Epithelial cell of prostate (primary cell): ENCODE measurements at places on chromosomes 7 and 10.

DNA sequence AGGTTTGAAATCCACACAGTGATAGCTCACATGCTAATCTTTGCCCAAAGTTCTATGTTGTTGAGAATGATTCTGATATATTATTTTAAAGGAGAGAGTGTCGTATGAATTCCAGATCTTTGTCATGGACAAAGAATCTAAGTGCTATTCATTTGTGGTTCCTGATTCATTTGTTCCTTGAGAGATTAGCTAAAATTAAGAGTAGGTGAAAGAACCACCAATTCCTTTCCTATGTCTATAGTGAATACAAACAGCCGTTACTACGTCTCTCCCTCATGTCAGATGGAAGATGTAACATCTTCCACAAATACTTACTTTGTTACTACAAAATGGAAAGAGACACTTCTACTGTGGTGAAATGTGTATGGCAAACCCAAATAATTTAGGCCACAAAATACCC is 3.3 kb upstream of the PLXDC2 start:
- DNase-seq = no peak

GRCh38 chr7:50450590-50451032 is 461 bp upstream of the FIGNL1 start:
- no peak for DNase-seq

DNA sequence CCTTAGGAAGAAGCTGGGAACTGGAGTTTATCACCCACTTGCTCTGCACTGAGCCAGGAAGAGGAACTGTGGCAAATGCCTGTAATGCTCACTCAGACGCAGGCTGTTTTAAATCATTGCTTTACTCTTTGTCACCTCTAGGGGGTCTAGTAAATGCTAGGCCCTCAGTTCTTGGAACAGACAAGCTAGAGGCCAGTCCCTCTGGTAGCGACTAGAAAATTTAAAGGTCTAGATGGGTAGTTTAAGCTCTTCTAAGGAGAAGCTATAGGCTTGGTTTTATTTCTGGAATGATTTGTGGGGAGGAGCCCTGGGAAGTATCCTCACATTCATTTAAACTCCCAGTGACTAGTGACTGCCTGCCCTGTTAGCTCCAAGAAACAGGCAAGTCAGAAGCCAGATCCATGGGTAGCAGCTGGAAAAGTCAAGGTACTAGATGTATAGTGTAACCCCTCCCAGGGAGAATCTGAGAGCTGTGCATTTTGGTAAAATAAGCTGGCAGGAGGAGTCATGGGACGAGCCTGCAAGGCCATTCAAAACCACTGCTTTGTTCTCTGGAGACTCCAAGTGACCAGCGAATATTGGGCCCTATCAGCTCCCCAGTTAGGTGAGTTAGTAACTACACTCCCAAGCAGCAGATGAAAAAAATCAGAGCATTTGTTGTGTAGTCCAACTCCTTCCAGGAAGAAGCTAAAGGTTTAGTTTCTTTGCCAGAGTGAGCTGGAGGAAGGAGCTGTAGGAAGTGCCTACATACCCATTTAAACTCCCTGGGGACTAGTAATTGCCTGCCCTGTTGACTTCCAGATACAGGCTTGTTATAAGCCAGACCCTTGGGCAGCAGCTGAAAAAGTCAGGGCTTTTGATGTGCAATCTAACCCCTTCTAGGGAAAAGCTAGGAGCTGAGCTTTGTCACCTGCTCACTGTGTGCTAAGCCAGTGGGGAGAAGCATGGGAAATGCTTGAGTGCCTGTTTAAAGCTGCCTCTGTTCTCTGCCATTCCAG is 68.9 kb downstream of the DYNC1I1 start:
- DNase-seq = no peak

DNA sequence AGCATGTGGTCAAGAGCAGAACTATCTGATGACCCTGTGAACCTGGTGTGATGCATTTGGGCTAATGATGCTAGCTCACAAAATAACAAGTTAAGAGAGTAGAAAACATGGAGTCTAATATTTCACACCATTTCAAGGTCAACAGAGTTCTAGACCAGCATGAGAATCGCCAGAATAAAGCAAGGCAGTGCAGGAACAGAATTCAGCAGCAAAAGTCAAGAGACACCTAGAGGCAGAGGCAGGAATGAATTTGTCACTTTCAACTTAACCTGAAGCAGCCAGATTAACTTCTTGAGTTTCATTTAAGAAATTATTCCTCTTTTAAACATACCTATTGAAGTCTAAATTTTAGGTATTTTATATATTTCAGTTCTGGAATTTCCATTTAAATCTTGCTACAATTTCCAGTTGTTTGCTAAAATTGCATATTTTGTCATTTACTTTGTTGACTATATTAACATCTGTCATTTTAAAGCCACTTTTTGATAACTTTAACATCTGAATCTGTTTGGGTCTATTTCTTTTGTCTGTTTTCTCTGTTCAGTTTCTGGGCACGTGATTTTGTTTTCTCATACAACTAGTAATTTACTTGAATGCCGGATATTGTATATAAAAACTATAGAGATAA is 44.2 kb upstream of the PRSS58 start:
- DNase-seq = no peak

GRCh38 chr7:113071465-113071864 is 15.2 kb downstream of the GPR85 start:
- no peak for DNase-seq

GRCh38 chr7:93047514-93048099 is 70.2 kb downstream of the SAMD9 start:
- DNase-seq = no peak

DNA sequence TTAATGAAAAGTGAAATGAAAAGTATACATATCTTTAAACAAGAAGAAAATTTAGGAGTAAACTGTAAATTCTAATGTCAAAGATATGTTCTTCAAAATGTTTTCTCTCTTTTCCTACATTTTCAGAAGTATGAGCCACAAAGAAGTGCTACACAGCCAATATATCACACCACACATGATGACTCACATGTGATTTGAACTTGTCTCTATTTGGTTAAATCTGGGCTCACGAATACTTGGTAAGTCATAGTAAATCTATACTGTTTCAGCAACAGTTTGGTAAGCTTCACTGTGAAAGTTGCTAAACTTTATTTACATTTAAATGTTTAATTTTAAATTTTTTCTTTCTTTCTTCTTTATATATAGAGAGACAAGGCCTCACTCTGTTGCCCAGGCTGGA is 380.6 kb upstream of the IGFBP3 start:
- DNase-seq = no peak

DNA sequence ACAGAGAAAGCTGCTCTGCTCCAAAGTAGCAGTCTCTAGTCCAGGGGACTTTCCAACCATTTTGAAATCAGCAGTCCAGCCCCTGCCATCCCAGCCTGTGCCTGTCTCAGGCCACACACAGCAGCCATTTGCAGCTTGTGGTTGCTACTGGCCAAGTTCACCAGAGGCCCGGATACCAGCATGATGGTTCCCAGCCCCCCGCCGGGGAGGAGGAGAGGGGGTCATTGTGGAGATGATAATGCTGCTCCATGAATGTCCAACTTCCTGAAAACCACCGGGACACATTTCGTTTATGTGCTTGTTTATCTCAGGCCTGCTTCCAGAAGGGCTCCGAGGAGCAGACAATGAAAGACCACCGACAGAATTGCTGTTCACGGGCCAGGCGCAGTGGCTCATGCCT is 160.0 kb downstream of the UBE2H start:
- no peak for DNase-seq

GRCh38 chr10:77386838-77387237 is 250.8 kb downstream of the KCNMA1 start:
- DNase-seq = no peak

- no peak for DNase-seq
Observed at GRCh38 chr10:81036257-81036656, 498.6 kb downstream of the SH2D4B start.

DNA sequence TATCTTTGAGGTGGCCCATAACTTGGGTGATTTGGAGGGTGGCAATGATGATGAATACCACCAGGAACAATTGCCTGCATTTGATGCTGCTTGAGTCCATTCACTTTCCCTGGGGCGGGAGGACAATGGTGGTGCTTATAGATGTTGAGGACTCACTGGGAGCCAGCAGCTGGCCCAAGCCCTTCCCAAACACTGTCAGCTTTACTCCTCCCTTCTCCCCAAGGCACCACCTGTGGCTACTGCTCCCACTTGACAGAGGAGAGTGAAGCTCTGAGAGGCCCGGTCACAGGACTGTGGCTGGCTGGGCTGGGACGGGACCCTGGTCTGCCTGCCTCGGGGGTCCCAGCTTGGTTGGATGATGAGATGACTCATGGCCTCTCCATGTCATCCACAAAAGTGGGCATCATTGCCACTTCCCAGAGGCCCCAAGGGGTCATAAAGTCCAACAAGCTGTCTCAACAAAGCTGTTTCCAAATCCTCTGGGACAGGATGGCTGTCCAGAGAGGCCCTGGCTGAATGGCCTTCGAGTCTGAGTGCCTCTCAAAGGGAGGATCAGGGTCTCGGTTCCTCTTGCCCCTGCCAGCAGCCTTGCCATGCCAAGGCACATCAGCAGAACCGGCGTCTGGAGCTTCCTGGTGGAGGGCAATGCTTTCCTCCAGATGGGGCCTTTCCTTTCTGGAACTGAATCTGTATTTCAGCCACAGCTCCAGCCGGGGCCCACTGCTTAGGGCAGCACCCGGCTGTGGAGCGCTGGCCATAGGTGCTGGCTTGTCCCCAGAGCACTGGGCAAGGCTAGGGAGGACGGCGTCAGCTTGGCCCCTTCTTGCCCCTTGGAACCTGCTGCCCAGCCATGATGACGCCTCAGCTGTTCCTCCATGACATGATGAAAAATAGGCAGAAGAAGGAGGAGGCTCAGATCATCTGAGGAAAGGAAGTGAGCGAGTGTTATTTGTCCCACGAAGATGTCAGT is 47.0 kb upstream of the PLEKHA1 start:
- DNase-seq = no peak

DNA sequence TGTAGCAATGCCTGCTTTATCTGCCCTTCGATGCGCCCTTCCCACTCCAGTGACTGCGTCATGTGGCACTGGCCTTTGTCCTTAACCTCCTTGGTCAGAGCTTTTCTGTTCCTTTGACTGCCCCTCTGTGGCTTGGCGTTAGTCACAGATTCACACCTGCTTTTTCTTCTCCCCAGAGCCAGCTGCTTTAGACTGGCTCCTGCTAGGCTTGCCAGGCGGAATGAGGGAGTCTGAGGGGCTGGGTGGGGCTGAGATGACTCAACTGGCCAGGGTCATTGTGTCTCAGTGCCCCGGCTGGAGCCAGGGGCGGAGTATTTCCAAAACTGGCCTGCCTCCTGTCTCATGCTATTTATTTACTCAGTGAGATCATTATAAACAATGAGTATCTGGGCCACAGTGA is 194.1 kb downstream of the EMX2 start:
- DNase-seq = no peak

GRCh38 chr7:74606101-74606908 is 51.2 kb upstream of the GTF2I start:
- DNase-seq = no peak

- no peak for DNase-seq
Observed at GRCh38 chr7:86094166-86094669, 549.5 kb upstream of the GRM3 start.
